ENCODE measurements at places on chromosomes 5 and 9.

DNA sequence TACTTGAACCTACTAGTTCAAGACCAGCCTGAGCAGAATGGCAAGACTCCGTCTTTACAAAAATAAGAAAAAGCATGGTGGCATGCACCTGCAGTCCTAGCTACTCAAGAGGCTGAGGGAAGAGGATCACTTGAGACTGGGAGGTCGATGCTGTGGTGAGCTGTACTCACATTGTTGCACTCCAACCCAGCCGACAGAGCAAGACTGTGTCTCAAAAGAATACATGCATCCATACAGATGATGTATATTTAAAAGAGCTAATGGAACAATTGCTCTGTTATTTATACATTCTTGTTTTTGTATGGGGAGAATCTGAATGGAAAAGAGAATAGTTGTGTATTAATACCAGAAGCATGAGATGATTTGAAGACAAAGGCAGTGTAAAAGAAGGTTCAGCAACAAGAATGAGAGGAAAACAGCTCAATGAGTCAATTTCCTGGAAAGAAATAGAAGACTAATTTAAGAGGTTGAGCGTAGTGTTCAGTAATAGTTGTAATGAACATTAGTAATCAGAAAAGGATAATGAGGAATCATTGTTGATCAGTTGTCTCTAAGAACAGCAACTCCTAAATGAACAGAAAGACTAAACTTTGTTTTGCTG lies 1.9 kb upstream of the LRRC70 start:
- DNase-seq: peak; percentile 34

DNA sequence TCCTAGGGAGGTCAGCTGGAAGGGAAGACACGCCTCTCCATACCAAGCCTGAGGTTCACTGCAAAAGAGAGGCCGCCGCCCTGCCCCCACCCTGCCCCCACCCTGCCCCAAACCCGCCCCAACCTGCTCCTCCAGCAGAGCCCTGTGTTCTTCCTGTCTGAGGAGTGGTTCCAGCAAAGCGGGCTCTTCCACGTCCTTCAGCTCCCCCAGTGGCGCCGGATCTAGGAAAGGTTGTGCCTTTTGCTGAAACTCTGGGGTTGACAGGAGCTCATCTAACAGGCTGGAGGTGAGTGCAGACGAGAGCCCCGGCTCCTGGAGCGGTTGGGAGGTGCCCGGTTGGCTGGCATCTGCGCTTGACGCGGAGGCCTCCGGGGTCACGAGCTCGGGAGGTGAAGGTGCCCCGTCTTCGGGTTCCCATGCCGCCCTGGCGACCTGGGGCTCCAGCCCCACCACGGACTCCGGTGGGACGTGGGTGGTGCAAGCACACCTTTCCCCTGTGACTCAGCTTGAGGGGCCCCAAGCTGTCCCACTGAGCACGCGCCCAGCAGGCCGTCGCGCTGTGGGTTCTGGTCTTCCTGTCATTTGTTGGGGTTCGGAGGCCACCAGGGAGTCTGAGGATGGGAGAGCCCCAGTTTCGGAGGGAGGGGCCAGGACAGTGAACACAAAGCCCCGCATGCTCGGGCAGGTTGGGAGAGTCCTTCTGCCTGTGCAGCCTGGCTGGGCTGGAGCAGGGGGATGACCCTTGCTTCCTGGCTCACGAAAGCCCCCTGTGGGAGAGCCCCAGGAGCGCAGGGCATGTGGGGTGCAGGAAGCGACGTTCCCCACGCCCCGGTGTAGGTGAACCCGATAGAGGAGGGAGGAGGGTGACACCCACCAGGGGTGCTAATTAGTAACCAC lies 1467.1 kb downstream of the FOXD4L5 start:
- DNase-seq: peak; percentile 60

GRCh38 chr5:4113426-4113825 lies 517.8 kb downstream of the IRX1 start:
- no peak for DNase-seq

- no peak for DNase-seq
Observed at GRCh38 chr9:21452681-21453080, 12.4 kb downstream of the IFNA1 start.

- DNase-seq: no peak
Observed at GRCh38 chr5:75550597-75550996, 38.9 kb downstream of the POLK start.

DNA sequence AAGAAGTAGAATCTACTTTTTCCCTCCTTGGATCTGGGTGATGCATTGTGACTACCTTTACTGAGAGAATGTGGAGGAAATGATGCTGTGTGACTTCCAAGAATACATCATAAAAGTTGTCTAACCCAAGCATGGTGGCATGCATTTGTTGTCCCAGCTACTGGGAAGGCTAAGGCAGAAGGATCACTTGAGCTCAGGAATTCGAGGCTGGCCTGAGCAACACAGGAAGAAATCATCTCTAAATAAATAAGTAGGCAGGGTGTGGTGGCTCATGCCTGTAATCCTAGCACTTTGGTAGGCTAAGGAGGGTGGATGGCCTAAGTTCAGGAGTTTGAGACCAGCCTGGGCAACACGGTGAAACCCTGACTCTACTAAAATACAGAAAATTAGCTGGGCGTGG lies 143.2 kb upstream of the VLDLR start:
- DNase-seq: no peak

DNA sequence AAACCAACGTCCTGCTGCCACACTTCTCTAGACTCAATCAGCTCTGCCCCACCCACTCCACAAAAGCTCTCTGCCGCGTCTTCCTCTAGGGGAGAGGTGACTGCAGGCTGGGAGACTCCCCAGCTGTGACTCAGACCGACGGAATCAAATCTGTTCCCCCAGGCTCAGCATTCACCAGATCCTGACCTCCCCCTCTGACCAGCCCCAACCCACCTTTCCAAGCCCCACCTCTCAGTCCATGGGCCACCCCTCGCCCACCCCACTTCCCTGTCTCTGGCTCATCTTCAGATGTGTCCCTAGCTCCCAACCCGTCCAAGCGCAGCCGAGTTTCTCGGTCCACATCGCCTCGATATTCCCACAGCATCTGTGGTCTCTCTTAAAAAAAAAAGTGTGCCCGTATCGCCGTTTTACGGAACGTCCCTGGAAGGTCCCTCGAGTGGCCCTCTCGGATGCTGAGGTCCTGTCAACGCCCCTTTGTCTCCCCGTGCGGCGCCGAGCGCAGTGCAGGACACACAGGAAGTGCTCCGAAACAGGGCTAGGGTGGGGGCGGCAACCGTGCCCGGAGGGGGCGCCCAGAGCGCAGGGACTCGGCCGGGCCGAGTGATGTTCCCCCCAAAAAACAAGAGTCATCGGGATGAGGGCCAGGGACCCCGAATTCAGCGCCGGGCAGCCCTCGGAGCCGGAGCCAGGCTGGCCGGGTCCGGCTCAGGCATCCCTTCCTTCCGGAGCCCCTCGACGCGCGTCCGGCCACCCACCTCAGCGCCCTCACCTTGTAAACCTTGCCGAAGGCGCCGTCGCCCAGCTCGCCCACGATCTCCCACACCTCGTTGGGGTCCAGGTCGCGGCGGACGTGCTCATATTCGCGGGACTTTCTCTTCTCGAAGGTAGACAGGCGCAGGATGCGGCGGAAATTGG lies 649 bp downstream of the STK10 start:
- DNase-seq: peak; percentile 71

GRCh38 chr5:138402640-138403039 lies 36.2 kb upstream of the REEP2 start:
- DNase-seq: no peak

DNA sequence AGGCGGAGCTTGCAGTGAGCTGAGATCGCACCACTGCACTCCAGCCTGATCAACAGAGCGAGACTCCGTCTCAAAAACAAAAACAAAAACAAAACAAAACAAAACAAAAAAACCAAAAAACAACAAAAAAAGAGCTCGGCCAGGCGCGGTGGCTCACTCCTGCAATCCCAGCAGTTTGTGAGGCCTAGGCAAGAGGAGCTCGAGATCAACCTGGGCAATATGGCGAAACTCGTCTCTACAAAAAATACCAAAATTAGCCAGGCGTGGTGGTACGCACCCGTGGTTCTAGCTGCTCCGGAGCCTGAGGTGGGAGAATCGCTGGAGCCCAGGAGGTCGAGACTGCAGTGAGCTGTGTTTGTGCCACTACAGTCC lies 20.2 kb downstream of the TRIM7 start:
- no peak for DNase-seq

GRCh38 chr9:981491-981898 lies 5.0 kb downstream of the DMRT3 start:
- DNase-seq: no peak

GRCh38 chr5:156395306-156395675 lies 68.3 kb downstream of the SGCD start:
- no peak for DNase-seq

DNA sequence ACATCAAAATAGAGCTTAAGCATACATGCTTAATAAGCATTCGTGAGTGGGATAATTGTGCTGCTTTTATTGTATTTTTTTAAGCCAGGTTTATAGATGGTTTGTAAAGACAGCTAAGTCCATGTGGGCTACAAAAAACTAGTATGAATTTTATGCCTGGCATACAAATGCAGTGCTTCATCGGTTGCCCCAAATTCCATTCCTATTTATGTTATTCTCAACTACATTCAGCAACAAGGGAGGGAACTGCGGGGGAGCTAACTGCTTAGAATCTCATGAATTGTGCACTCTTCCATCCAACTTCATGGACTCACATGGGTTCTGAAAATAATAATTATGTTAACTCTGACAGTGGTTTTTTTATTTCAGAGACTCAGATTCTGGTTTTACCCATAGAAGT lies 199.2 kb downstream of the FAM170A start:
- DNase-seq: no peak

DNA sequence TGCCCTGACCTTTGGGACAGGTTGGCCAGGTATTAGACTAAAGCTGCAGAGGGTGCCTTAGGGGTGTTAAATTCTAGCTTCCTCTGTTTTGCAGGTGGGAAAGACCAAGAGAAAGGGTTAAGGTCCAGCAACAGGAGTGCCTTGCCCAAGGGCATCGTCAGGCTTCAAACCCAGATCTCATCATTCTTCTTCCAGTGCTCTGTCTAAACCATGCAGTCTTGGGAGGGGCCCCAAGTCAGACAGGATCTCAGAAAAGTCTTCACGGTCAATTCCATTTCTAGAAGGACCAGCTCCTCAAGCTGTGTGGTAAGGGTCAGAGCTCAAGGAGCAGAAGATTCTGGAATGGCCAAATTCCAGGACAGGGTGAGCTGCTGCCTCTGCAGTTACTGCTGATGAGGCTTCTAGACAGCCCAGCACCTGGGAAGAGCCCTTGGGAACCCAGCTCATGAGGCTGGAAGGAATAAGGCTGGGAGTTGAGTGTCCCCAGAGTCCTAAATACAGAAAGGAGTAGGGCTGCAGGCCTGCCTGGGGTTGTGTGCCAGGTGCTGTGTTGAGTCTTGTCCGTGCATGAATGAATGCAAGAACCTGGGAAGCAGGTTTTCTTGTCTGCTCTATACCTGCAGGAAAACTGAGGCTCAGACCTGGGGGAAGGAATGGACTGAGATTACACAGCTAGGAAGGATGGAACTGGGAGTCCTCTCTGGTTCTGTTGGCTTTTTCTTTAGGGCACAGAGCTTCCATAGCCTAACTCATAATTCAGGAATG lies 69.3 kb downstream of the WWC1 start:
- DNase-seq: no peak

GRCh38 chr9:137960496-137960895 lies 82.9 kb downstream of the CACNA1B start:
- no peak for DNase-seq

- DNase-seq: no peak
Observed at GRCh38 chr9:95188459-95188858, 129.1 kb downstream of the FANCC start.

- no peak for DNase-seq
Observed at GRCh38 chr9:68966496-68966944, 47.4 kb downstream of the PRKACG start.

DNA sequence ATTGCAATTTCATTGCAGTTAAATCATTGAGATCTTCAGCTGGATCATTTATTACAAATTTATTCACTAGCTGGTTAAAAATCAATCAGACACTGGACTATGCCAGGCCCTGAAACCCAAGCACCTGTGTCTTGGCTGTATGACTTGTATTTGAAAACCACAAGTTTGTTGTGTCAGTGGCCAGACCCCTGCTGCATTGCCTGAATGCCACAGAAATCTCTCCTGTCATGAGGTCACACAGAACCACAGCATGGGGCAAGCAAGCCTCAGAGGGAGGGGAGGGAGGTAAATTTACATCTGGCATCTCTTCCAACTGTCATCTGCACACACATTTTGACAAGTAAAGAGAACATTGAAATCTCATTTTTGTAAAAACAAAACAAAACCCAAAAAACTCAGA lies 90.0 kb downstream of the ARRDC3 start:
- DNase-seq: no peak

DNA sequence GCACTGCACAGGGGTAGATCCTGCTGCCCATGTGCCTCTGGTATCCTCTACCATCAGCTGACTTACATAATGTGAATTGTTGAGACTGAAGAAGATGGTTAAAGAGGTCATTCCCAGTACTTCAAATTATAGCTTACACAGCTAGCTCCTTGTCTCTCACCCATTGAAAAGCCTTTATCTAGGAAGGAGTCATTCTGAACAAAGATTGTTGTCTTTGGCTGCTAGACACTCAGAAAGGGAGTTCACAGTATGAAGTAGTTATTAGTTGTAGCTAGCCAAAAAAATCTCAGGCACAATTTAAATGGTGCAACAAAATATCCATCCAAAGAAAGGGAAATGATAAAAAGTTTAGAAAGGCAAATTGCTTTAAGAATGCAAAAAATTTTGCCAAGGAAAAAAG lies 102.0 kb upstream of the NREP start:
- no peak for DNase-seq

DNA sequence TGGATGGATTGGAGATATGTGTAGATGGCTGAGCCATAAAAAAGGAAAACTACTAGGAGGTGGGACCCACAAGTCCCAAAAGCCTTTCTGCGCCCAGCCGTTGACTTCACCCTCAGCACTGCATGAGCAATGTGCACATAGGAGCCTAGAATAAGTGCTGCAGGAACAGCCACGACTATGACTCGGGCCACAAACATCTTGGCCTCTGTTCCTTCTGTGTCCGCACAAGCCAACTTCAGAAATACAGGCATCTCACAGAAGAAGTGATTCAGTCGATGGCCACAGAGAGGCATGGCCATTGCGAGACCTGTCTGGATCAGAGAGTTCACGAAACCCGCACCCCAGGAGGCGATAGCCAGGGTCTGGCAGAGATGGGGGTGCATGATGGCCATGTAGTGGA lies 587 bp downstream of the OR2Y1 start:
- no peak for DNase-seq

DNA sequence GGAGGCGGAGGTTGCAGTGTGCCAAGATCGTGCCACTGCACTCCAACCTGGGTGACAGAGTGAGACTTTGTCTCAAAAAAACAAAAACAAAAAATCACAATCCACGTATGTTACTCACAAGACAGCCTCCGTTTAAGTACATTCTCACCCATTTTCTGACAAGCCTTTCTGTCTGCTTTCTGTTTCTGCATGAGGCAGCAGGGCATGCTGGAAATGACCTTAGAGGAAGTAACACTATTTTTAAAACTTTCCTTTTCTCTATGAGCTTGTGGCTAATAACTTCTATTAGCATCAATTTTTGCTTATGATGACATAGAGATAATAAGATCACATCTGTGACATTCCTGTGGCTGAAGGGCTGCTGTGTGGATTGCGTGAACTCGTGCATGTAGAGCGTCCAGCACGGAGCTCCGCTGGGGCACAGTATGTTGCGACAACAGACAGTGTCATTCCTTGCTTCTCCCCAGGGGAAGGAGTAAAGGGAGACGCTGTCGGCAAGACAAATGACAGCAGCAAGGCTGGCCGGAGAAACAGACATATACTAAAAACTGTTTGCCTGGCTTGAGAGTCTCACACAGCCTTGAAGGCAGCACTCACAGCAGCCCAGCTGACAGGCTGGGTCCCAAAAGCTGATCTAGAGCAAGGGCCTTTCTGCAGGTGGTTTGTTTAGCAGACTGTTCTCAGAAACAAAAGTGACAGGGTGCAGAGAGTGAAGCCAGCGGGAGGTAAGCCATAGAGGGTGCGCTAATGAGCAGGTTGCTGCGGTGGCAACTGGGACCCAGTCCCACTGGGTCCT lies 1.6 kb downstream of the BTNL3 start:
- DNase-seq: no peak

Measured in CD4-positive, alpha-beta T cell treated with Interleukin-15 for 4 hours (primary cell).